Stimulated activated CD8-positive, alpha-beta memory T cell treated with anti-CD3 and anti-CD28 coated beads, Interleukin-2, amount 100 ng/mL, for 1 hour (primary cell): ENCODE measurements at places on chromosomes 2 and 18.

GRCh38 chr2:190477661-190478454, 56.7 kb downstream of the NEMP2 start:
- DNase-seq = no peak

GRCh38 chr2:164151522-164151921, 415.7 kb upstream of the FIGN start:
- DNase-seq = no peak

GRCh38 chr18:28350821-28351220, 173.9 kb upstream of the CDH2 start:
- DNase-seq = no peak

DNA sequence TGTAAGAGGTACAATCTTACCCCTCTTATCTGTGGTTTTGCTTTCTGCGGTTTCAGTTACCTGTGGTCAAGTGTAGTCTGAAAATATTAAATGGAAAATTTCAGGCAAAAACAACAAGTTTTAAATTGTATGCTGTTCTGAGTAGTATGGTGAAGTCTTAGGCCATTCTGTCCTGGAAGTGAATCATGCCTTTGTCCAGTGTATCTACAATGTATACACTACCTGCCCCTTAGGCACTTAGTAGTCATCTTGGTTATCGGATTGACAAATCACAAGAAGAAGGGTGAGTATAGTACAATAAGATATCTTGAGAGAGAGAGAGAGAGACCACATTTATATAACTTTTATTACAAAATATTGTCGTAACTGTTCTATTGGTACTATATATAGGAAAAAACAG, 43.5 kb downstream of the RAB3GAP1 start:
- DNase-seq = no peak

- DNase-seq = no peak
Measured at GRCh38 chr2:77721593-77721992, 199.4 kb upstream of the LRRTM4 start.

DNA sequence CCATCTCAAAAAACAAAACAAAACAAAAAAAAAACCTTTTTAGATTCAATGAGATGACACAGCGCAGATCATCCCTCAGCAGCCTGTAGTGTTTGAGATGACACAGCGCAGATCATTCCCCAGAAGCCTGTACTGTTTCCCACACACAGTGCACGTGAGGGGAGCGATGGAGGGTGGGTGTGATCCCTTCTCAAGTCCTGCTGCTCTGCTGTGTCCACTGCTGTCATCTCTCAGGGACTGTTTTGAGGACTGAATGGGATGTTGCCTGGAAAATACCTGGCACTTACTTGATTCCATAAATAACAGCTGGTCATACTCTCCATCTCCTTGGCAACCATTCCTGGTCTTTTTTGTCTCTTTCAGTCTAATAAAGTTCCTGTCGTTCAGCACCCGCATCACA, 25.7 kb downstream of the TGOLN2 start:
- no peak for DNase-seq

GRCh38 chr2:27843992-27844391, 46.2 kb downstream of the RBKS start:
- DNase-seq = no peak

DNA sequence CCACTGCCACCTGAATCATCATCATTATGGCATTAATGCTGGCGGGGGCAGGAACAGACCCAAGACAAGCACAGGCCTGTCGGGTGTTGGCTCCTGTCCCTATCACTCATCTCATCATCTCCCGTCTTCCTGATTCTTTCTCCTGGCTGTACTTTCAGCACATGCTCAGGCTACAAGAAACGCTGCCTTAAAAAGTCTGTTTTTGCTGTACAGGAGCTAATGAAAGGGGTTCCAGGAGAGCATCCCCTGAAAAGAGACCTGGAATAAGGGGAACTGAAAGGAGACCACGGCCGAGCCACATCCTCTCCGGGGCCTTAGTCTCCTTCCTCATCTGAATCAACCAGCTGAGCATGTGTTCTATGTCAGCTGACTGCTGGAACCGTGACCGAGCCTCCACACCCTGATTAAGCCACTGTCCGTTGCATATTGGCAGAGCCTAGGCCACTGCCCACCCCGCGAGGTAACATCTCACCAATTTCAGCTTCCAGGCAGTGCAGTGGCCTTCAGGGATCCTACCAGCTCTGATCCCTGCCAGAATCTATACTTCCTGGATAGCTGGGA, 62.6 kb downstream of the DNMT3A start:
- DNase-seq = no peak

- DNase-seq = no peak
Measured at GRCh38 chr2:220157312-220157711, 529.9 kb downstream of the SLC4A3 start.

DNA sequence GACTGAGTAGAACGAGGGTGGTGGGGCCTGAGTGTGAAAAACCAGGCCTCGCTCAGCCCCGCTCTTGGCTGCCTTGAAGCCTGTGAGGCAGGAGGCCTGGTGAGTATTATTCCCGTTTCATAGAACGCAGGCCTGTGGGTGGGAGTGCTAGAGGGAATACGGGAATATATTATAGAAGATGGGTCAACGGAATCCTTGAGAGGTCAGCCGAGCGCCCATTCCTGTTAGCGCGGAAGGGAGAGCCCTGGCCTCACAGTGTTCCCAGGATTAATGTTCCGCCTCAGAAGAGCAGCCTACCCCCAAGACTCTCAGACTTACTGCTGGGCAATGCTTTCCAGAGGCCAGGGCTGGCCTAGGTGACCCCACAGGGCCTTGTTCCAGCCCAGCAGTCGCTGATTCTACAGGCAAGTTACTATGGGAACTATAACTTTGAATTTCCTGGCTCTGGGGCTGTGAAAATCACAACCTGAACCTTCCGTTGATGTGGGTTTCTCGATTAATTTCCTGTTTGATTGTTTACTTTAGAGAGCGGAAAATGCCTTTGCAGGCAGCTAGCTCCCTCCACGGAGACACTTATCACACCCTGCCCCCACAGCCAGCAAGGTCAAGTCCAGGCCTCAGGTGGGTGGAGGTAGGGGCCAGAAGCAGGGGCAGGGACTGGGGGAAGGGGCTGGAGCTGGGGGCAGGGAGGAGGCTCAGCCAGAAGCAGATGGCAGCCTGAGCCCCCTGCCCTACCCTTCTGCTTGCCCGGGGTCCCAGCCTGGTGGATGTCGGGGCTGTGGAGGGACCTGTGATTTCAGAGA, 108.3 kb downstream of the SMAD7 start:
- peak; percentile 31 for DNase-seq

- no peak for DNase-seq
Measured at GRCh38 chr2:238728330-238729260, 119.3 kb upstream of the TWIST2 start.

GRCh38 chr2:101401326-101401665, 14.0 kb upstream of the CREG2 start:
- DNase-seq = no peak
